Mesothelial cell of epicardium (in vitro differentiated cells): ENCODE measurements at places on chromosomes 7 and 10. TPM values are rescaled to one million over a fixed set of nuclear protein-coding genes. Genes with fewer than 3 reads are reported as not detected.
A peak's percentile ranks its signal among the peaks of the same experiment; 100 is the strongest.

The MYO3A gene
- 4.2 to 4.7 TPM (median 4.7 TPM) in 3 replicates for total RNA-seq

GRCh38 chr10:63661347-63661746 lies 140.1 kb downstream of the REEP3 start:
- peaks cover 14% of the 10 kb centered on the region for H3K4me1 ChIP-seq
- DNase-seq, result no peak
- no peak overlapping the region for H3K4me3 ChIP-seq

The ZNF518A gene
- 40.7 to 41.3 TPM (median 41.0 TPM) in 3 replicates for total RNA-seq

DNA sequence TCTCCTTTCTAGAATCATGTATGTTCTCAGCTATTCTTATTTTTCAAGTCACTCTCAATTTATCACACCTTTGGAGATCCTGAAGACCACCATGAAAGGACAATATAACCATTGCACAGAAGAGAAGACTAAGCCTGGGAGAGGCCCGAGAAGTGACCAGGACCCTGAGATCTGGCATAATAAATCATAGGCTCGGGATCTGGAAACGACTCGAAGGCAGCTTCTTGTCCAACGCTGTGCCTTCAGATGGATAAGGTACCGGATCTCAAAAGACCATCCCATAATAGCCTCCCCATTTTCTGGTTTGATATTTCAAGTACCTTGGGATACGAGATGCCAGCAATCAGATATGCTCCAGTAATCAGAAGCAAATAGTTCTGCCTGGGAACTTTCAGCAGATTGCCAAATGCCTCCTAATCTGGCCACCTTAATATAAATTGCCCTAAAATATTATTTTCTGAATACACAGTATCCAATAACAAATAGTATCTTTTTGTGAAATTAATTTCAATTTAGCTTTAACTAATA lies 179.2 kb upstream of the ZMIZ1 start:
- peaks cover 3% of the 10 kb centered on the region for H3K36me3 ChIP-seq
- H3K27me3 ChIP-seq, result no peaks in the 10 kb centered on the region
- H3K4me3 ChIP-seq, result no peak overlapping the region
- peaks cover 8% of the 10 kb centered on the region for H3K4me1 ChIP-seq

The ARHGAP22 gene
- 2.9 to 5.1 TPM (median 4.1 TPM) in 3 replicates for total RNA-seq

DNA sequence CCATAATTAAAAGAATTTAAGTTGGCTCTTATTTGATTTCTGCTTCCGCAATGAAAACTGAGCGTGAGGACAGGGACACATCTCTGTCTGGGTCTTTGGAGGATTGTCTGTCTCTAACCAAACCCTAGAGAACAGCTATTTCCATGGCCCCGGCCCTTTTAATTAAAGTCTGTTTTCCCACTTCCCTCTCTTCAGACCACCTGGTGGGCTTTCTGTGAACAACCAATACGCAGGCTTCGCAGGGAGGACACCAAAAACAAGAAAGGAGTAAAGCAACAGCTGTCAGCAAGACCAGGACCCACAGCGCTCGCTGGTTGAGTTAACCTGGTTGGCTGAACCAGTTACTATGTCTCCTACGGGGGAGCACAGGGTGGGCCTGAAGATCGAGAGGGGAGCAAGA lies 217.1 kb upstream of the FRMD4A start:
- no peak for DNase-seq
- no peaks in the 10 kb centered on the region for H3K36me3 ChIP-seq
- H3K27ac ChIP-seq, result no peak overlapping the region
- no peaks in the 10 kb centered on the region for H3K27me3 ChIP-seq

DNA sequence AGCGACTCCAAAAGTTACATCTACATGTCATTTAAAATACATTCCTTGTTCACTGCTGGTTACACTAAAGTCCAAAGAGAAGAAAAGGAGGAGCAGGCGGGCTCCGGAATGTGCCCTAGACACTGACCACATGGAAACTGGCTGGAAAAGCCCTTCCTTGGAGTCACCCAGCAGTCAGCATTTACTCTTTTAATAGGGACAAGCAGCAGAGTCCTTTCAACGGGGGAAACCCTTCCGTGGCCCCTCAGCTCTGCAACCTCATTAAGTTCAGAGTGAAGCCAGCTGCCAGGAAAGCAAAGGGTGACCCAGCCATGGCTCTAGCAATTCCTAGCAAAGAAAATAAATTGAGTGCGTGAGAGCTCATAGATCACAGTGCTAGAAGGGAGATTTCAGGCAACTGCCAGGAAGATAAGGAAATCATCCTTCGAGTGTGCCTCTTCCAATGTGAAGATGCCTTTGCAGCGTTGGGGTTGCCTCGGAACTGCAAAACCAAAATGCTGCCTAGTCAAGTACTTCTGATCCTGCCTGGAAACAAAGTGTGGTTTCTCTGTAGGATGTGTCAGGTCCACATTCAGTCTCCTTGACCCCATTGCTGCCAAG lies 101.6 kb downstream of the SORBS1 start:
- peak overlapping the region; percentile 42 for H3K4me3 ChIP-seq
- H3K4me1 ChIP-seq, result peaks cover 71% of the 10 kb centered on the region
- DNase-seq, result peak; percentile 63
- H3K27ac ChIP-seq, result peak overlapping the region; percentile 93

GRCh38 chr10:102230861-102231356 lies 4.8 kb downstream of the ELOVL3 start:
- H3K27me3 ChIP-seq, result peaks cover 97% of the 10 kb centered on the region
- peak overlapping the region; percentile 52 for H3K4me3 ChIP-seq
- H3K4me1 ChIP-seq, result peaks cover 10% of the 10 kb centered on the region
- no peaks in the 10 kb centered on the region for H3K36me3 ChIP-seq
